HCEC 1CT (cell line): ENCODE measurements at places on chromosomes 5 and 9.
A peak's percentile ranks its signal among the peaks of the same experiment; 100 is the strongest.

- no peak for DNase-seq
These were observed 65.2 kb downstream of the RETREG1 start for GRCh38 chr5:16551628-16552027.

DNA sequence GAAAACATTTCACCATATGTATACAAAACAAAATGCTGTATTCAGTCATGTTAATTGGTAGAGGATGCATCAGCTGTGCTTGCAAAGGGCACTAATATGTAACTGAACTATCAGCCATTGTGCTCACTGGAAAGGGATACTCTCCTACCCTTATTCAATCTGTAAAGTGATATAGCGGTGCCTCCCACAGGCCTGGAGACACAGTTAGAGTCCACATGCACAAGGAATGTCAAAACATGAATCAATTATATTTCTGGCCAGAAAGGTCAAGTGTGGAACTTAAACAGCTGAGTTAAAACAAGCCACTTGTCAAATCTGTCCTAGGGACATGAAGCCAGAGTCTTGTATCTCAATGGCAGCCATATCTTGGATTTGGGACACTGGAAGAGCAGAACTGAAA is 71.2 kb upstream of the IZUMO3 start:
- no peak for DNase-seq

GRCh38 chr9:116154334-116154975 is 864 bp downstream of the PAPPA start:
- DNase-seq = peak; percentile 18

GRCh38 chr9:85246541-85246940 is 495.2 kb downstream of the AGTPBP1 start:
- no peak for DNase-seq

DNA sequence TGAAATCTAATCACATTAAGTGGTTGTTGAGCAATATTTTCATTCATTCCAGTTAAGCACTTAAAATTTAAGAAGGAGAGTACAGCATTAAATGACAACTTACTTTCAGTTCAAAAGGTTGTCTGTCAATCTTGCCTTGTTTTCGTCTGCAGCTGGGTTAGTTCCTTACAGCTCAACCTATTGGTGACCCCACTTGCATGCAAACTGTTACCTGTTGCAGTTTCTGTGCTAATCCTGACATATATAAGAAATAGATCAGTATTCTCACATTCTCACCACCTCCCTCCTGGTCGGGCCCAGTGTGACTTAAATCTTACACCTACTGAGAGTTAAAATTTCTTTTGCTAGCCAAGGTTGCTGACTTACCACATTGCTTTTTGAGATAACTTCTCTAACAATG is 191.8 kb upstream of the SMC2 start:
- no peak for DNase-seq

DNA sequence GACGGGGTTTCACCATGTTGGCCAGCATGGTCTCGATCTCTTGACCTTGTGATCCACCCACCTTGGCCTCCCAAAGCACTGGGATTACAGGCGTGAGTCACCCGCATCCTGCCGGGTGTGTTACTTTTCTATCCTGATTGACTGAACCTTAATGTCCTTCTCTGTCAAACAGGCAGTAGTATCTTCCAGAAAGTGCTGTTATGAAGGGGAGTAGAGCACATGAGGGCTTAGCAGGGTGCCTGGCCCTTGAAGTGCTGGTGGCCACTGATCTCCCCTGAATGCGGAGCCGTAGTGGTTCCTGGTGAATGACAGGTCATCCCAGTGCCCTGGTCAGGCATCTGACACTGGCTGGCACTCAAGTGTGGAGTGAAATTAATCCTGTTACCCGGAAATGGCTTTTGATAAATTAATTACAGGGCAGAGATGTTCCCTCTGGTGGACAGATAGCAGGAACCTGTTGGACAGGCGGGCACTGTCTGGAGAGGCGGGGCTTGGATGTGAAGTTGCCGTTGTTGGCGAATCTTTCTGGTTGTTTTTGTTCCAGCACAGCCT is 28.4 kb downstream of the PRRC2B start:
- peak; percentile 34 for DNase-seq

DNA sequence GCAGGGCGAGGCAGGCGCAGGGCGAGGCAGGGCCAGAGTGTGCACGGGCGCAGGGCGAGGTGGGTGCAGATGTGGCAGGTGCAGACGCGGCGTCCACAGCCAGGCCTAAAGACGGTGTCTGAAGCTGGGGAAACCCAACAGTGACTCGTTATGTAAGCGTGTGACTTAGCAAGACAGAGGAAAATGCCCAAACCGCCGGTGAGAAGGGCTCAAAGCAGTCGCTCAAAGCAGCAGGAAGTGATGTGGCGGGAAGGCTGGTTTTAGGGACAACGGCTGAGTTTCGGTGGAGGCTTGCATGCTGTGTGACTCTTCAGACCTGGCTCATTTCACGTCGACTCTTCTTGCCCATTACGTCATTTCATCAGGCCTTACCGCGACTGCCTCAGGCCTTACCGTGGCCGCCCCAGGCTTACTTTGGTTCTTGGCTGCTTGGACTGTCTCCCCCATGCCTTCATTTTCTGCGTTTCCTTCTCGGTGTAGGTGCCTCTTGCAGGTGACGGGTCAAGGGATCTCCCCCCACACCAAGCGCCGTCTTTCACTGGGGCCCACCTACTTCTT is 50.5 kb upstream of the EXOC3 start:
- no peak for DNase-seq

GRCh38 chr9:130846487-130847305 is 11.6 kb downstream of the ABL1 start:
- peak; percentile 72 for DNase-seq

GRCh38 chr5:8953016-8953415 is 592.9 kb downstream of the SEMA5A start:
- no peak for DNase-seq

GRCh38 chr5:54401515-54401914 is 54.0 kb upstream of the HSPB3 start:
- no peak for DNase-seq

DNA sequence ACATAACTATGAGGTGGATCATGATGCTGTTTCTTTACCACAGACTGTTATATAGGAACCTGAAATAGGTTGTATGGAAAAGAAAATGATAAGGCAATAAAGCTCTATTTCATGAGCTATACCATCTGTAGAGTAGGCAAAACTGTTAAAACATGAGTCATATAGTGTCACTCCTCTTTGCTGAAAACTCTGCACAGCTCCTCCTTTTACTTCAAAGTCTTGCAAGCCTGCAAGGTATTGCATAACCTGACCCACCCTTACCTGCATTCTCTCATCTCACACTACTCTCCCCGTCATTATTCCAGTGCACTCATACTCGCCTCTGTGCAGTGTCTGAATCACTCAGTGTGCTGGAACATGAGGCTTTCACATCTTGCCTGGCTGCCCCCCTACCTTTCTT is 790.1 kb downstream of the EFNA5 start:
- no peak for DNase-seq

DNA sequence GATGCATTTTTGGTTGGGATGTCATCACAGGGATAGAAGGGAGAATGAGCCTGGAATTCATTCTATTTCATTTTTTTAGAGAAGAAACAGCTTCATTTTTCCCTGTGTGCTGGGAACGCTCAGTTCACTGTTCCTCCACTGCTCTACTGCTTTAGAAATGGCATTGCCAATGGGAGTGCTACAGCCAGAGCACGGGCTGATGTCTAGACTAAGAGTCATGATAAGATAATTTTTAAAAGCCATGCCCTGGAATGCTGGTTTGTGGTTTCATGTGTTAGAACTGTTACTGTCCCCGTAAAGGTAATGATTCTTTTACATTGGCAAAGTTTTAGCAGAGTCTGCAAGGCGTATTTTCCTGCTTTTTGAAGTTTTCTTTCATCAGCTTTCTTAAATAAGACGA is 119.6 kb downstream of the SEMA6A start:
- DNase-seq = no peak

DNA sequence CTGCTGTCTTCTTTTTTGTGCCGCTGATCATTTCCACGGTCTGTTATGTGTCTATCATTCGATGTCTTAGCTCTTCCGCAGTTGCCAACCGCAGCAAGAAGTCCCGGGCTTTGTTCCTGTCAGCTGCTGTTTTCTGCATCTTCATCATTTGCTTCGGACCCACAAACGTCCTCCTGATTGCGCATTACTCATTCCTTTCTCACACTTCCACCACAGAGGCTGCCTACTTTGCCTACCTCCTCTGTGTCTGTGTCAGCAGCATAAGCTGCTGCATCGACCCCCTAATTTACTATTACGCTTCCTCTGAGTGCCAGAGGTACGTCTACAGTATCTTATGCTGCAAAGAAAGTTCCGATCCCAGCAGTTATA is 17.1 kb downstream of the F2R start:
- no peak for DNase-seq

GRCh38 chr5:10481241-10481935 is 39.7 kb downstream of the ROPN1L start:
- no peak for DNase-seq

GRCh38 chr5:149172261-149172660 is 31.0 kb downstream of the ABLIM3 start:
- peak; percentile 92 for DNase-seq

- no peak for DNase-seq
These were observed 3.0 kb upstream of the ARRDC3 start for GRCh38 chr5:91386120-91386519.

DNA sequence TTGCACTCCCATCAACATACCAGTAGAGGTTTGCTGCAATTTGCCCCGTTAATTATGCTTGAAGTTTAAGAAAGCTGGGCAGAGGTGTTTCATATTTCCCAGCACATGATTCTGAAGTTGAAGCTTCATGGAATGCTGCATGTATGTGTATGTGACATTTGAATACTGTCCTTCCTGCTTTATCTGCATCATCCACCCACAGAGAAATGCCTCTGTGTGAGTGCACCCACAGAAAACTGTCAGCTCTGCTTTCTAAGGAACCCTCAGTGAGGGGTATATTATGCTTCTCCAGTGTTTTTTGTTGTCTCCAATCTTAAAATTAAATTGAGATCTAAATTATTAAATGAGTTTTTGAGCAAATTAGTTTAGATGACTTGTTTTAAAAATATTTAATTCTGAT is 358.1 kb upstream of the PIK3R1 start:
- no peak for DNase-seq

DNA sequence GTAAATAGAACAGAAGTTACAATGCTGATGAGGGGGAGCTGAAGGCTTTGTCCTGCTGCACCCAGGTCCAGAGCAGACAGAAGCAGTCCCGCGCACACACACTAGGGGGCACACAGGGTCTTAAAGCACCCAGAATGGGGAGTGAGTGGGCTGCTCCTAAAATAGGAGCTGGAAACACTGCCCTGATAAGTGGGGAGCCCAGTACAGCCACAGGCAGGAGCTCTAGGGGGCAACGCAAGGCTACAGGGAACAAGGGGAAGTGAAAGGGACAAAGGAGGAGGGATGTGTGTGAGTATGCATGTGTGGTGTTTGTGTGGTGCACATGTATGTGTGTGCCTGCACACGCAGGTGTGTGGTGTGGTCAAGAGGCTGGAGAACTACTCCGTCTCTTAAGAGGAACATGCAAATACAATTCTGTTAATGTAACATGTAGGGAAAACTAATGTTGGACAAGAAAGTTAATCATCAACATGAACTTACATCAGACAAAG is 191.5 kb downstream of the ROR2 start:
- peak; percentile 43 for DNase-seq

- DNase-seq = no peak
These were observed 3.1 kb downstream of the RNF44 start for GRCh38 chr5:176533894-176534611.

- DNase-seq = no peak
These were observed 176.8 kb downstream of the NR2F1-AS1 start for GRCh38 chr5:93404246-93404645.

DNA sequence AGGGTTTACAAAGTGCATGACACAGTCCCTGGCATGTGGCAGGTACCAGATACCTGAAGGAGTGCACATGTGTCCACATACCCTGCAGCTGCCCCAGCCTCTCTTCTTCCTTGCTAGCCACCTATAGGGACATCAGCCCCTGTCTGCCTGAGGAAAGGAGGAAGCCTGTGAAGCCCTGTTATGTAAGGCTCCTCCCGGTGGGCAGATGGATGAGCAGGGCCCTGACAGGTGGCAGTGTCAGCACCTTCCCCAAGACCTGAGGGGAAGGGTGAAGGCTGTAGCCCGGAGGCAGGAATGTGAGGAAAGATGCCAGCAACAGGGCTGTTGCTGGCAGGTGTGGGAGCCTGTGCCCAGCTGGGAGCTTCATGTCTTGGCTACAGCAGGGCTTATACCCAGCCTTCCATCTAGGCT is 21.7 kb downstream of the TCF7 start:
- no peak for DNase-seq

DNA sequence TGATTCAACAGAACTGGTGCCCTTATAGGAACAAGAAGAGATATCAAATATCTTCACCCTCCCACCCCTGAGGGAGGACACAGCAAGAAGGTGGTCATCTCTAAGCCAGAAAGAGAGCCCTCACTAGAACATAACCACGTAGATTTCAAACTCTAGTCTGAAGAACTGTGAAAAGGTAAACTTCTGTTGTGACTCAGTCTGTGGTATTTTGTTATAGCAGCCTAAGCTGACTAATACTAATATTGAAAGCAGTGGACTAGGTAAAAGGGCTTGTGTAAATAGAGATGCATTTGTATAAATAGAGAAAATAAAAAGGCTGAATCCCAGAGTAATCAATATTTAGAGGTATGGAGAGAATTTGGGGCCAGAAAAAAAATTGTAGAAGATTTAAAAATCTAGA is 157.6 kb upstream of the CCNH start:
- no peak for DNase-seq

DNA sequence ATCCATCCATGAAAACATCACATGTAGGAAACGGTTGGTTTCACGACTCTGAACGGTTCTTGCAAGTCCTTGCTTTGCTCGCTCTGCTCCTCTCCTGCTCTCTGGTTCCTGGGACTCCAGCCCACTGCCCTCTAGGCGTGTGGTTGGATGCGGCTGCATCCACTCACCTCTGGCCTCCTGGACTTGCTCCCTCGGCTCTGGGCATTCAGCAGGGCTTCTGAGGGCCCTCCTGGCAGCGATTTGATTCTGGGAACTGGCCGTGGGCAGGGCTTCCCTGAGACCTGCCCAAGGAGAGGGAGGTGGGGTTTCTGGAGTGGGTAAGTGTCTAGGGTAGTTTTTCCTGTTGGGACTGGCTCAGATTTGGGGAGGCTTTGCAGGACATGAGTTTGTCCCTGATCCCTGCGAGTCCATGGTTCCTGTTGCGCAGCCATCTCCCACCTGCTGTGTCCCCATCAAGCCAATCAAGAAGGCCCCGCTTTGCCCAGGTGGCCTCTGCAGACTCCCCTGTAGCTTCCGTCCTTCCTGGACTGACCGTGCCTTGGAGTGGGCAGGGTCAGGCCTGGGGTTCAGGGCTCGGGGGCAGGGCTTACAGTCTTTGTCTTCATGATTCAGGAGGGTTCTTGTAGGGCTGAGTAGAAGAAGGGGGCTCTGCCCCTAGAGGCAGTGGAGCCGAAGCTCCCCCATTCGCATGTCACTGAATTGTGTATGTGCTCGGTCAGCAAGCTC is 192.3 kb downstream of the CACNA1B start:
- no peak for DNase-seq

GRCh38 chr5:109788596-109788995 is 98.9 kb downstream of the MAN2A1 start:
- DNase-seq = no peak

- DNase-seq = no peak
These were observed 55.2 kb upstream of the DAPK1 start for GRCh38 chr9:87442451-87442850.
